Right ventricle myocardium superior (tissue), 1 donor: ENCODE measurements at places on chromosomes 16 and 17. TPM values are rescaled to one million over a fixed set of nuclear protein-coding genes. Genes with fewer than 3 reads are reported as not detected.

The MAP2K6 gene
- 2.8 TPM for total RNA-seq

The PRAC2 gene
- total RNA-seq, result not detected

The DNAI2 gene
- not detected for total RNA-seq

The LGALS3BP gene
- total RNA-seq, result 499 TPM

The NPIPA2 gene
- total RNA-seq, result 4.0 TPM

The MPV17L gene
- total RNA-seq, result 6.1 TPM

The TMC5 gene
- not detected for total RNA-seq

The CACNG5 gene
- not detected for total RNA-seq

The SLC5A11 gene
- total RNA-seq, result not detected

The PERCC1 gene
- 0.32 TPM for total RNA-seq

The SLC2A4 gene
- total RNA-seq, result 141 TPM

The GID4 gene
- 18.9 TPM for total RNA-seq
